ENCODE measurements at places on chromosomes 2 and 18.

GRCh38 chr2:121255358-121255757 is 29.6 kb downstream of the TFCP2L1 start:
- no peak for DNase-seq

DNA sequence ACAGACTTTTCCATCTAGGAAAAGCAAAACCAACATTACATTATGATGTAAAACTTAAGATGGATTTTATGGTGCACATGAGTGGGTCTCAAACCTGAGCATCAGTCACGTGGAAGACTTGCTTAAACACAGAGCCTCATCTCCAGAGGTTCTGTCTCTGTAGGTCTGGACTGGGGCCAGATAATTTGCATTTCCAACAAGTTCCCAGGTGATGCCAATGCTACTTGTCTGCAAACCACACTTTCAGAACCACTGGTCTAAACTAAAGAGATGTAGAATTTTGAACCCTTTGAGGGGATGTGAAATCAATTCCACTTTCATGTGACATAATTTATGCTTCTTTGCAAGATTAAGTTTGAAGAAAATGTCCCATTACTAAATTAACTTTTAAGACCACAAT is 522.8 kb downstream of the MBD2 start:
- DNase-seq: no peak

- DNase-seq: no peak
Observed at GRCh38 chr2:573025-573424, 104.2 kb downstream of the TMEM18 start.

DNA sequence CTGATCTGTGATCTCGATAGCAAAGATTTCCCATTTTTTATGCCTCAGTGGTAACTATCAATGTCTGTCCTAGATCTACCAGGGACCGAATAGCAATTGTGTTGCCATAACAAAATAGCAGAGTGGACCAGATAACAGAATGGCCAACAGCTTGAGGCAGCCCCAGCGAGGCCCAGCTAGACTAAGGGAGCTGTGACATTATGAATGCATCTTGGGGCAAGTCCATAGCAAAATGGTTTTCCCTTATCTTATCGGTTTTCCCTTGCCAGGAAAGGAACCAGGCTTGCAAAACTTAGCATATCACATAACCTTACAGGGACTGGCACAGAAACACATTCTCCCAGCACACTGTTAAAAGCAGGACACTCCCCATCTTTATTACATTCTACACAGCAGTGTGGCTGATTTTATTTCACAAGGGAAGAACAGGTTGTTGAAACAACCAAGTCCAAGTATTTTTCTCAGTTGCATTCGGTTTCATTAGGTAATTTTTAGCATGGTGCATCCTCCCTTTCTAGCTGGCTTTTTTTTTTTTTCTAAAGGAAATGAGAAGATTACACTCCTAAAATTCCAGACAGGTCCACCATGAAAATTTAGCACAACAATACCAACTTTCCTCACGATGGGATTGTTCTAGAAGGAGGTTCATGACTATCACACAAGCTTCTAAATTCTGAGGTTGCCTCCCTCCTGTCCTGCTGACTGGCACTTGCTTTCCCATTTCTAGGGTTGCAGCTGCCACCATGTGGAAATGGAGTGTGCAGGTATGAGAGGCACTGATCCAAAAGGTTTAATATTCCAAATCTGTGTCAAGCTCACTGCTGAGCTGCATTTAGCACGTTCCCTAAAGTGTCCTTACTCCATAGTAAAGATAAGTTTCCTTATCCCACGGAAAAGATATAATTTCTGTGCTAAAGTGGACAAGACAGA is 97.0 kb upstream of the SLC35G4 start:
- DNase-seq: no peak

GRCh38 chr2:222398446-222398885 is 25.9 kb upstream of the SGPP2 start:
- no peak for DNase-seq

- no peak for DNase-seq
Observed at GRCh38 chr2:185335879-185336278, 402.7 kb upstream of the FSIP2 start.

DNA sequence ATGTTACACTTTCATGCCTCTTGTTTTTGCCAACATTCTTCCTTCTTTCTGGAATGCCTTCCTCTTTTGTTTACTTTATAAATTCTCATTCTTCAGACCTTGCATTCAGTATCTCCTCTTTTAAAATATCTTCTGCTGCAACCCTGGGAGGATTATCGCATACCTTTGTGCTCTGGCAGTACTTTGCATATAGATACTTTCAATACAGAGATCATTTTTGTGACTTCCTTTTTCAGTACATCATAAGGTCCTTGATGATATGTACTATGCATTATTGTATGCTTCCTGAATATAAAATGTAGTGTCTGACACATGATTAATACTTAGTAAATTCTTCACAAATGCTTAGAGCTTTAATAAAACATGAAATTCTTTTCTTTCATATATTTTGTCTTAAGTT is 538.7 kb downstream of the TRIB2 start:
- no peak for DNase-seq

DNA sequence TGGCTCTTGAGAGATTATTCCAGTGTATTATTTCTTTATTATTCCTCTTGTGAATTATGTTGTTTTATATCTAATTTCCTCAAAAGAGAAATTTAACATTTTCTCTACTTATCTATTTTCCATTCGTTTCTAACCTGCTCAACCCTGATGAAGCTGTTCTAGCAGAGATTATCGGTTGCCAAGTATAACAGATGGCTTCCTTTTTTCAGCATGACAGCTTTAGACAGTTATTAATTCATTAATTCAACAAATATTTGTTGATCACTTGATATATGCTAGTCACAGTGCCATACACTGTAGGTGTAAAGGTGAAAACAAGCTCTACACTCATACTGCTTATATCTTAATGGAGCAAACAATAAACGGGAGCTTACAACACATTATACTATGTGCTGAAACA is 137.9 kb upstream of the UBE2E3 start:
- DNase-seq: no peak

DNA sequence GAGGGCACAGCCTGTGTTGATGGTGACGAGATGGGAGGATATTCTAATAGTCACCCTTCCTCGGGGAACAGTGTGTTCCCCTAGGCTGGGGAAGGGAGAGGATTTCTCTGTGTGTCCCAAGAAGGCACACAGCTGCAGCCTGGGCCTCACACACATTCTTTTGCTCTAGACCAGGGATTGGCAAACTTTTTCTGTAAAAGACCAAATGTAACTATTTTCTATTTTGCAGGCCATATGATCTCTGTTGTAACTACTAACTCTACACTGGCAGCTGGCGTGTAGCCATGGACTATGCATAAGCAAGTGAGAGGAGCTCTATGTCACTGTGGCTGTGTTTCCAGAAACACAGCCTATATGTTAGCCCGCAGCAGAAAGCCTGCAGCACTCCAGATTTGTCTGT is 65.8 kb downstream of the ARHGAP28 start:
- no peak for DNase-seq

- DNase-seq: peak; percentile 29
Observed at GRCh38 chr2:46937471-46937901, 21.9 kb upstream of the MCFD2 start.

GRCh38 chr2:179263446-179264367 is 925 bp downstream of the SESTD1 start:
- peak; percentile 48 for DNase-seq

DNA sequence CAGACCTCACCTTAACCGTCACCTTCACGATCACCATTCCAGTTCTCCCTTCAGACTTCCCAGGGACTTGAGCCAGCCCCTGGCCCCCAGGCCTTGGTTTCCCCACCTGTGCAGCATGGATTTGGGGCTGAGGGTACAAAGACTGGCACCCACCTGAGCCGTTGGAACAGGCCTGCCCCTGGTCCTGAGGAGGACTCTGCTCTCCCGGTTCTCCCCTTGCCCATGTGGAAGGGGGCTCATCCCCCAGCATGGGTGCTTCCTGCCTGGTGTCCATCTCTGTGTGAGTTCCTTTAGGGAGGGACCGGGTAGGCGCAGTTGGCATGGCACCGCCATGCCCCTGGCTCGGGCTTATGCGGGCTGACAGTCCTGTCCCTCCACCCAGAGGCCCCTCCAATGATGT is 10.9 kb upstream of the GPR35 start:
- DNase-seq: no peak

GRCh38 chr2:236603361-236604015 is 33.9 kb downstream of the ACKR3 start:
- no peak for DNase-seq

GRCh38 chr2:218438596-218438995 is 19.7 kb downstream of the VIL1 start:
- no peak for DNase-seq

DNA sequence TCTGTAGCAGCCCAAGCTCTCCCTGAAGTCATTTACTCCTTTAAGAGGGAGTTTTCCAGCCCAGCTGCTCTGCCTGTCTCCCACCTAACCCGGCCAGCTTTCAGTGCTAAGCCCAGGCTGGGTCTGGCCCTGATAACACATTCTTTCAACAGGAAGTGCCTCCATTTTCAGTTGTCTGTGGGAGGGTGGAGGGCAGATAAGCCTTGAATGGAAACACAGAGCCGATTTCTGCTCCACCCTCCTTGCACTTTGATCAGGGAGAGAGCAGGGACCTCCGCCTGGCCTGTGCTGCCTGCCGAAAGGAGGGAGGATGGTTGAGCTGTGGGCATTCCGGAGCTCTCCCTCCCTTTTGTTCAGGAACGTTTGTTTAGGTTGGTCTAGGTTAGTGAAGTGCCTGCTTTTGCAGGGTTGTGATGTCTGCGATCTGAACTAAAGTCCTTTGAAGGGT is 24.8 kb downstream of the GATA6 start:
- no peak for DNase-seq

DNA sequence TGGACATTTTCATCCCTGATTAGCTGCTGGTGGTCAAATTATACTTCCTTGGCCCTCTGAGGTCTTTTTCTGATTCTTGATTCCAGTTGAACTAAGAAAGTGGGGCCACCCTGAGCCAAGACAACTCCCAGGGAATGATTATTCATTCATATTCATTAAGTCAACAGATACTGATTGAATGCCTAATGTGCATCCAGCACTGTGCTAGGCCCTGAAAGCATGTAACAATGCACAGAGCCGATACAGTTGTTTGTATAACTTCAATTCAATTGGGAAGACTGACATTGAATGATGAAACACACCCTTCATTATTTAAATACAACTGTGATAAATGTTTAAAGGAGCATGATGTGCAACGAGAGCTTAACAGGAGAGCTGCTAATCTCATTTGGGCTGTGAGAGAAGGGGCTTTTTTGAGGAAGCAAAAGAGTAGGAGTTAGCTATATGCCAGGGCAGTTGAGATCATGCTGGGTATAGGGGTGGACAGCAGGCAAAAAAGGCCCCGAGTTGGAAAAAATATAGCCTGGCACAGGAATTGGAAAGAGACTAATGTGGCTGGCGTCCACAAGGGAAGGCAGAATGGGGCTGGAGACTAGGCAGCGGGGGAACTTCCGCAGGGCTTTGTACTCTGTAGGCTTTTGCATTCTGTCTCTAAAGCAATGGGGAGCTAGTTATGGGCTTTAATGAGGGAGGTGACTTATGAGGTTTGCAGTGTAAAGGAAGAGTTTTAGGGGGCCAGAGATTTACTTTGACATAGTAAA is 57.2 kb upstream of the ACVR1 start:
- no peak for DNase-seq

GRCh38 chr18:58887613-58887963 is 22.9 kb downstream of the ZNF532 start:
- DNase-seq: no peak

DNA sequence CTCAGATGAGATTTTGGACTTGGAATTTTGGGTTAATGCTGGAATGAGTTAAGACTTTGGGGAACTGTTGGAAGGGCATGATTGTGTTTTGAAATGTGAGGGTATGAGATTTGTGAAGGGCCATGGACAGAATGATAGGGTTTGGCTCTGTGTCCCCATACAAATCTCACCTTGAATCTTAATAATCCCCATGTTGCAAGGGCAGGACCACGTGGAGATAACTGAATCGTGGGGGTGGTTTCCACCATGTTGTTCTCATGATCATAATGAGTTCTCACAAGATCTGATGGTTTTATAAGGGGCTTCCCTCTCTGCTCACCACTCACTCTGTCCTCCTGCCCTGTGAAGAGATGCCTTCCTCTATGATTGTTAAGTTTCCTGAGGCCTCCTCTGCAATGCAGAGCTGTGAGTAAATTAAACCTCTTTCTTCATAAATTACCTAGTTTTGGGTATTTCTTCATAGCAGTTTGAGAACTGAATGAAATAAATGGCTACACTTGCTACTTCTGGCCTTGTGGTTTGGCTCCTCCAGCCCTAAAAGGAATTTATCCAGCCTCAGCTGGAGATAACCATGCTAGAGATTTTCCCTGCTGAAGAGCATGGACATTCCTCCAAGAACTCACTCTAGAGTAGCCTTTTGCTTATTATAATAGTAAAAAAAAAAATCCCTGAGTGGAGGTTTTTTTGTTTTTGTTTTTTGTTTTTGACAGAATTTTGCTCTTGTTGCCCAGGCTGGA is 144.3 kb upstream of the TFPI start:
- peak; percentile 10 for DNase-seq

DNA sequence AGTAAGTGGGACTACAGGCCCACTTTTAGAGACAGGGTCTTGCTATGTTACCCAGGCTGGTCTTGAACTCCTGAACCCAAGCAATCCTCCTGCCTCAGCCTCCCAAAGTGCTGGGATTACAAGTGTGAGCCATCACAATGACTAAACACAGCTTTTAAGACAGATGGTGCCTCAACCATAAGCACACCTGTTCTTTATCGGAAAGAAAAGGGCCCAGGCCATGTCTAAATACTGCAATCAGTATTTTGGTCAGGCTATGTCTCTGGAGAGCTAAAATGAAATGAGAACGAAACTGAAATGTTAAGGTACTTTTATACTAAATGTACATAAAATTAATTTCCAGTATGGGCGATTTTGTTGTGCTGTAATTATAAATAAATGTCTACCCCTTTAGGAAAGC is 69.5 kb upstream of the SPTBN1 start:
- no peak for DNase-seq

DNA sequence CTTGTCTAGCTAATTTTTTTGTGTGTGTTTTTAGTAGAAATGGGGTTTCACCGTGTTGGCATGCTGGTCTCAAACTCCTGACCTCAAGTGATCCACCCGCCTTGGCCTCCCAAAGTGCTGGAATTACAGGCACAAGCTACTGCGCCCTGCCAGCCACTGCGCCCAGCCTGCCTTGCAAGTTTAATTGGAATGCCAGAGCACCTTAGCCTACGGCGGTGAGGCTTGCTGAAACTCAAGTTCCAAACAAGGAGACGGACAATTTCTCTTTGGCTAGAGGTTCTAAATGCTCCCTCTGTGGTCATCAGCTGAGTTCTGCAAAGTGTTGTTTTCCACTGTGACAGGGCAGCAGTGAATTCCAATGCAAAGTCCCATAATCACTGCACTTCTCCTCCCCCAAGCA is 583.4 kb downstream of the KCNJ3 start:
- DNase-seq: no peak

DNA sequence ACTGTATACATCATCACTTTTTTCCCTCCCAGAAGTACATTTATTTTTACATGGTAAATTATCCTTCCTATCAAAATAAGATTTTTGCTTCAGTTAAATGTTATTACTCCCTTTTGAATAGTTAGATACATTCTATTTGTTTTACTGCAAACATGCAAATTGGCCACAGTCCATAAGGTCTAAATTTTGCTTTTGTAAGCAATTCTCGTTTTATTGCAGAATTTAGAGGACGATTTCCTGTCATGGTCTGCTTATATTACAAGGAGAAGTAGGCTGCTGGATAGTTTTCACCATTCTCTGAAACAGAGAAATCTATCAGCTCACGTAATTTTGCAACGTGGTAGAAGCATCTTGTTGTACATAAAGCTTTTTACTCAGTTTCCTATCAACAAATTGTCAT is 1632.5 kb downstream of the LRP1B start:
- no peak for DNase-seq
